ENCODE measurements at places on chromosomes 2 and 18.

- no peak for DNase-seq
These were observed 231.1 kb downstream of the LRP1B start for GRCh38 chr2:141899740-141900139.

DNA sequence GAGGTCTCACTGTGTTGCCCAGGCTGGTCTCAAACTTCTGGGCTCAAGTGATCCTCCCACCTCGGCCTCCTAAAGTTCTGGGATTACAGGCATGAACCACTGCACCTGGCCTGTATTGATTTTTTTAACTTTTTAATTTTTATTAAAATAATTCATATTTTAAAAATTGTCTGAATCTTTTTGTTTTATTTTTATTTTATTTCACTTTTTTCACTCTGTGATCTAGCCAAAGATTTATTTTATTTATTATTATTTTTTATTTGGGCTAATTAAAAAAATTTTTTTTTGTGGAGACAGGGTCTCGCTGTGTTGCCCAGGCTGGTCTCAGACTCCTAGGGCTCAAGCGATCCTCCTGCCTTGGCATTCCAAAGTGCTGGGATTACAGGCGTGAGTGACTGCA lies 14.1 kb downstream of the UGGT1 start:
- no peak for DNase-seq

GRCh38 chr18:34594266-34594665 lies 115.8 kb upstream of the DTNA start:
- no peak for DNase-seq

GRCh38 chr2:109066917-109067597 lies 61.9 kb upstream of the SH3RF3 start:
- DNase-seq = no peak

- no peak for DNase-seq
These were observed 1.0 kb upstream of the ZNF532 start for GRCh38 chr18:58863539-58864145.

- DNase-seq = no peak
These were observed 91.6 kb upstream of the TANK start for GRCh38 chr2:161068670-161069069.

- no peak for DNase-seq
These were observed 106.5 kb upstream of the CHRNA1 start for GRCh38 chr2:174870787-174871186.

DNA sequence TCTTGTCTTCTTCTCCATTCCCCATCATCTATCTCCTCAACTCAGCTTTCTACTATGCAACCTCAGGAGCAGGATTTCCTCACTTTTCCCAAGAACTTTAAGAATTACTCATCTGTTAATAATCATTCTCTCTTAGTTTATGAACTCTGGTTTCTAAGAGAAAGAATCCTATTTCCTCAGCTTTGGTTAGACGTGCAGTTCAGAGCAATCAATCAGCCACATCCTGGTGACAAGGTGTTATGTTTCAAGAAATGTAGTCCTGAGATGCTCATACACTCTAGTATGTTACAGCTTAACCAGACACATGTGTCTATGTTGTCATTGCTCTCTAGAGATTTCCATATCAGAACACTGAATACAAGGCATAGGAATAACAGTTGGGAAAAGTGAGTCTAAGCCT lies 277.9 kb downstream of the MBD2 start:
- DNase-seq = no peak

DNA sequence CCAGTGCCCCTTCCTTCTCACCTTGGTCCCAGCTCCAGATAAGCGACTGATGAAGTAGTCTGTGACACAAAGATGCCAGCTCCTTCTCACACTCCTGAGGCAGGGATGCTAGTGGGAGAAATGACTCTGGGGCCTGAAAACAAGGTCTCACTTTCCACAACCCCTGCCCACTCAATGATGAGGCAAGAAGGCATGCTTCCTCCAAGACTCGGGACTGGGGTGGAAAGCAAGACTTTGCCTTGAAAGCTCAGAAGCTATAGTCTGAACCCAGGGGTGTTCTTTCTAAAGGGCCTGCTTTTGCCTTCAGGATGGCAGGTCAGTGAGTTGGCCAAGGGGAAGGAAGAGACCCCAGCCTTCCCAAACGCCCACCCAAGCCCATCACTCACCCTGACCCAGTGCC lies 1.4 kb downstream of the CCDC142 start:
- DNase-seq = no peak

- DNase-seq = no peak
These were observed 143.0 kb downstream of the CELF4 start for GRCh38 chr18:37422596-37422995.

DNA sequence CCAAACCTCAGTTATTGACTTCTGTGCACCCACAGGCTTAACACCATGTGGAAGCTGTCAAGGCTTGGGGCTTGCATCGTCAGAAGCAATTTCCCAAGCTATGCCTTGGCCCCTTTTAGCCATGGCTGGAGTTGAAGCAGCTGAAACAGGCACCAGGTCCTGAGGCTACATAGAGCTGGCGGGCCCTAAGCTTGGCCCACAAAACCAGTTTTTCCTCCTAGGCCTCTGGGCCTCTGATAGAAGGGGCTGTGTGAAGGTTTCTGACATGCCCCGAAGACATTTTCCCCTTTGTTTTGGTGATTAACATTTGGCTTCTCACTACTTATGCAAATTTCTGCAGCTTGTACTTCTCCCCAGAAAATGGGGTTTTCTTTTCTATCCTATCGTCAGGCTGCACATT lies 9.1 kb upstream of the TMX3 start:
- no peak for DNase-seq

DNA sequence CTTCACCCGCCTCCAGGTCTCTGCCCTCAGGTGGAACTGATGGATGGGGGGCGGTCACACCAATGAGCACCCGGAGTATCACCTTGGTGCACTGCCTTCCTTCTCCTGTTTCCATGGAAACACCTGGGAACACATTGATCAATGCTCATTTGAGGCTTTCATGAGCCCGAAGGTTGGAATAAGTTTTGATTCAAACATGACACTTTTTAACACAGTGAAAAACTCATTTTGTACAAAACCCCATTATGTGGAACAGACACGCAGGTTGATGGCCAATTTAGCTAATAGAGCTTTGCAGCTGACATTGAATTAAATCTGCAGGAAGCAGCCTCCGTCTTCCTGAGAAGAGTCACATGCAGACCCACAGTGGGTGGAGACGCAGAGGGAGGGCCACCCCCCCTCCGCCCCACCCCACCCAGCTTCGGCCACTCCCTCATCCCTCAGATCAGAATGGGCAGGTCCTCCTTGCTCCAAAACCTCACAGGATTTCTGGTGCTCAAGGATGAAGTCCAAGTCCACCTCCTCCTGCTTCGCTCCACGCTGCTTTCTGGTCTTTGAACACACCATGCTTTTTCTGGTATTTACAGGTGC lies 96.0 kb upstream of the MYCN start:
- DNase-seq = no peak

DNA sequence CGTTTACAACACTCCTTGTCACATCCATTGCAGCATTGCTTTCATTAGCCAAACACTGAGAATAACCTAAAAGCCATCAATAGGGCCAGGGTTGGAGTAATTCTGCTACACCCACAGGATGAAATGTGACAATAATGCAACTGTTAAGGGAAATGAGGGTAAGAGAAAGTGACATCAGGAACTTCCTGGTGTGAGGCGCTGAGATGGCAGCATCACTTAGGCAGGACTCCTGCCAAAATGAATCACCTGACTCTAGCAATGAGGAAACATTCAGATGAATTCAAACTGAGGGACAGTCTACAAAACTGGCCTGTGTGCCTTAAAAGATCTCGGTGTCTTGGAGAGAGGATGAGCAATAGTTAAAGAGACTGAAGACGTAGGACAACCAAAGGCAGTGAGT lies 115.6 kb upstream of the AGAP1 start:
- no peak for DNase-seq

DNA sequence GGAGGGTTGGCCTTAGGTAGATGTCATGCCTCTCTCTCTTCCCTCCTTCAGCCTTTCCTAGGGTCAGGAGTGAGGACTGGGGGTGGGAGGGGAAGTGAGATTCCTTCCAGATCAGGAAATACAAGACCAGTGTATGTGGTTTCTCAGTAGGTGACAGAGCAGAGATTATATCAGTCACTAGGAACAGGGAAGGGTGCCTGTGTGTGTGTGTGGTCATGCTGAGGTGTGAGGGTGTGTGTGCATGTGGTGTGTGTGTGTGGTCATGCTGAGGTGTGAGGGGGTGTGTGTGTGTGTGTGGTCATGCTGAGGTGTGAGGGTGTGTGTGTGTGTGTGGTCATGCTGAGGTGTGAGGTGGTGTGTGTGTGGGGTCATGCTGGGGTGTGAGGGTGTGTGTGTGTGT lies 259.8 kb downstream of the LOXHD1 start:
- DNase-seq = no peak

DNA sequence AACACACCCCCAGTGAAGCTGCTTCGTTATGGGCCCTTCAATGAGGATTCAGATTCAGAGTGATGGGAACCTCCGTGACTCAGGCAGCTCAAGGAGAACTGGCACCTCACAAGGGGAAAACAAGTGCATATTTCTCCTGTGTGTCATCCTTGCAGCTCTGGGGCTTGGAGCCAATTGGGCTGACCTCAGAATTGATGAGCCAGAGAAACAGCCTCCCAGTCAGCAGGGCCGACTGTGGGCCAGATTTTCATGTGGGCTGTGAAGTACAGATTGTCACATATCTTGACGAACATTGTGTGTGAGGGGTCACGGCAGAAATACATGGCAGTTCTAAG lies 189.6 kb upstream of the SP5 start:
- peak; percentile 90 for DNase-seq

- DNase-seq = peak; percentile 66
These were observed 141.9 kb upstream of the LGALSL start for GRCh38 chr2:64311948-64312621.

DNA sequence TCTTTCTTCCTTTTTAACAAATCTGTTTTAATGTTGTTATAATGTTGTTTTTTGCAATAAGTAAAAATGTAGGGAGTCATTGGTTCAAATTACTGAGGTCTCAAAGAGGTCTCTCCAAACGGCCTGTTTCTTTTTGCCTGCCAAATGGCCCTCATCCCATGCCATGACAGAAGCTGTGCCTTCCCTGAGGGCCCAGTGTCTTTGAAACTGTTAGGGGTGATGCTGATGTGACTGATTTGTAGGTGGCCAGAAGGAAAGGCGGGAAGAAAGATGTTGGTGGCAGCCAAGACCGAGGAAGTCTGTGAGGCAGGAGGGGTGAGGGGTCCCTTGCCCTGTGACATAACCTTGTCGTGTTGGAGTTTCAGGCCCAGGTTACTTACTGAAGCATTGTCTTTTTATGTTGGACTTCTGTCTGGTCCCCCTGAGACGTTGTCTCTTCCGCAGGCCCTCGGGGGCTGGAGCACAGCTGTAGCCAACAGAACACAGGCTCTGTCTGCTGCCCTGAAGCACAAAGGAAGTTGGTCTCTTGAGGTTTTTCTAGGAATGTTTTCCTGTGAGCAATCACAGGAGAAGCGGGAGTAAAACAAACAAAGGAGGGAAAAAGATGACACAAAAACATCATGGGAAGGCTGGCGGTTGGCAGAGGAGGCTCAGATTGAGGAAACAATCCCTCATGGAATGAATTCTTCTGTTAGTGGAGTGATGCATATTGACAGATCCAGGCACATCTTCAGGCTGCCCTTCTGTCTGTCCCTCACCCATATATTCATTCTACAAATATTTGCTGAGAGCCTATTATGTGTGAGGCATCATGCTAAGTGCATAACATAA lies 4.9 kb upstream of the ST3GAL5 start:
- DNase-seq = no peak

GRCh38 chr2:60100034-60100433 lies 453.4 kb downstream of the BCL11A start:
- no peak for DNase-seq

- no peak for DNase-seq
These were observed 94.5 kb downstream of the ZBTB7C start for GRCh38 chr18:48314690-48315089.

DNA sequence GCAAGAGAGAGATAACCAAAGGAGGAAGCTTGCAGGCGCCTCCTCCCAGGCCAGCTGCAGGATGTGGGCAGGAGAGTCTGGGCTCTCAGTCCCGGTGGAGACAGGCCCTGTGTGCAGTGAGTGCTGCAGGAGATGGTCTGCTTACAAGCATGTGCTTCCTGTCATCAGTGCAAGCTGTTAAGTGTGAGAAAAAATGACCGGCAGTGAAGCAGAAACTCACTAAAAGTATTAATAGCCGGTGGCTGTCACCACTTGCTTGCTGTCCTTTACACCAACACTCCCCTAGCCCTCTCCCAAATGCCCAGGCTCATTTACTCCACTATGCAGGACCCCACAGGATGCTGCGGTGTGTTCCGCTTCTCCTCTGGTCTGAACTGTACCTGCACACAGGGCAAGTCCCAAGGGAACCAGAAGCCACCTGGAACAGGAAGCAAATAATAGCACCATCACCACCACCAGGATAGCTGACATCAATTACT lies 435.6 kb upstream of the HS6ST1 start:
- DNase-seq = no peak

- no peak for DNase-seq
These were observed 594 bp downstream of the ITM2C start for GRCh38 chr2:230865307-230865765.

- no peak for DNase-seq
These were observed 34.8 kb upstream of the CCDC102B start for GRCh38 chr18:68763083-68763482.

- DNase-seq = no peak
These were observed 20.1 kb downstream of the CAPN13 start for GRCh38 chr2:30786923-30787685.

DNA sequence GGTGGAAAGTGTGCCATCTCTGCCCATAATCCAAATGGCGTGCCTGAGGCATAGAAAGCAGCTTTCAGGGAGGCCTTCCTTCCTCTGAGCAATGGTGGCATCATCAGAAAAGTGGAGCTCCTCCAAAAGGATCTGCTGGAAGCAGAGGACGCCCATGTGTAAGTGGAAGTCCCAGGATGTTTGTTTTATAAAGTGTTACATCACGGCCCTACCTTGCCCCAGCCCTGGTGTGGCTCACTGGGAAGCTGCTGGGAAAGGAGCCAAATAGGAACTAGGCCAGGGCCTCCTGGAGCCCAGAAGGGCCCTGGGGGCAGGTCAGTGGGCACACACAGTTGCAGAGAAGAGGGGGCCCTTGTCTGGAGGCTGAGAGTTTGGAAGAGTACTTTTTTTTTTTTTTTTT lies 4.2 kb upstream of the ODC1 start:
- no peak for DNase-seq

DNA sequence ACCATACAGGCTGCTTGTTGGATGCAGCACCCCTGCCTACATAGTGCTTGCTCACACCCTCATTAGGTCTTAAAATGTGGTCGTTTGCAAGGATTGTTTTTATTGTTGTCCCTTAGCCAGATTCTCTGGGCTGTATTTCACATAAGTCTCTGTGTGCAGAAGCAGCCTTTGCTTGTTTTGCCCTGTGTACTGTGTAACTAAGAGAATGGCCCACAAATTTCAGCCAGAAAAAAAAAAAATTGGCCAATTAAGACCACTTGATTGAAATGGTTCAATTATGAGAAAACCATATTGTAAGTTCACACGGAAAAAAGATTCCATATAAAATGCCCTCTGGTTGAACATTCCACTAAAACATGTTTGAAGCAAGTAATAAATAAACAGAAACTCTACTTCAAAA lies 377.1 kb upstream of the SOX11 start:
- no peak for DNase-seq

- DNase-seq = no peak
These were observed 52.9 kb downstream of the OSBPL6 start for GRCh38 chr2:178247250-178247649.

- DNase-seq = no peak
These were observed 49.4 kb downstream of the TGOLN2 start for GRCh38 chr2:85278361-85278760.
